Esophagus muscularis mucosa (tissue), 4 donors: ENCODE measurements at places on chromosomes 2 and 18. TPM values are rescaled to one million over a fixed set of nuclear protein-coding genes. Genes with fewer than 3 reads are reported as not detected.
A peak's percentile ranks its signal among the peaks of the same experiment; 100 is the strongest.

DNA sequence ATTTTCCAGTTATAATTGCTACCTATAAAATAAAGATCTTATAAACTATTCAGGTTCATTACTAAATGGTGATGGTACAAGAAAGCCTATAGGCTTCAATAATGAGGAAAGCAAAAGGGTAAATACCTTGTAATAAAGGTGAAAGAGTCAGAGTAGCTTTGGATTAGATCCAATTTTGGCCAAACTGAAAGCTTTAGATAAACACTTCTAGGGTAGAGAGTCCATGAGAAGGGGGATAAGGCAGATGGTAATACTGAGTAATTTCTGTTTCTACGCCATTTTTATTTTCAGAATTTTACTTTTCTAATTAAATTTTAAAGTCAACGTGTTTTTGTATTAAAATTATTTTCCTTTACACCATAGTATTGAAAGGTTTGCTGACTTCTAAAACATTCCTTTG lies 9.4 kb downstream of the CASP8 start:
- no peak overlapping the region for H3K27ac ChIP-seq
- peaks cover 43% of the 10 kb centered on the region for H3K36me3 ChIP-seq
- H3K4me1 ChIP-seq, result no peaks in the 10 kb centered on the region
- H3K4me3 ChIP-seq, result no peak overlapping the region

GRCh38 chr2:208985644-208986043 lies 438.2 kb upstream of the MAP2 start:
- no peak overlapping the region for H3K4me3 ChIP-seq
- no peaks in the 10 kb centered on the region for H3K4me1 ChIP-seq
- no peak for DNase-seq

- H3K36me3 ChIP-seq, result no peaks in the 10 kb centered on the region
- no peak overlapping the region for H3K4me3 ChIP-seq
- H3K27me3 ChIP-seq, result no peaks in the 10 kb centered on the region
- no peak for DNase-seq
Observed at GRCh38 chr2:185014076-185014475, 415.7 kb downstream of the ZNF804A start.

DNA sequence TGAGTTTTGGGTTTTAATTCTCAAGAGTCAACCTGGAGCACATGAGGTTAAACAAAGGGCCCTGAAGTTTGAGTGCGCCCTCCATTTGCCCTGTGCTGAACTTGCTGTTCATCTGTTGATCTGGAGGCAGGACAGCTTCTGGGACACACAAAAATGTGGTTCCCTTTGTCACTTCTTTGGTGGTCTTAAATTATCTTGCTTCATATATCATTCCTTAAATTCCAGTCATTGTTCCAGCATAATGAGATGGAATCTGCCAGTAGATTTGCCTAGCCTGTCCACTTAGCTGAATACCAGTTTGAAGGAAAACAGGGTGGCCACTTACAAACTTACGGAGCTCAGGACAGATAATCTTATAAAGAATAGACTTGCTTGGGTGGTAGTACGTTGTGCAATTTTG lies 916 bp downstream of the CETN1 start:
- DNase-seq, result no peak
- H3K27ac ChIP-seq, result no peak overlapping the region
- no peaks in the 10 kb centered on the region for H3K27me3 ChIP-seq

DNA sequence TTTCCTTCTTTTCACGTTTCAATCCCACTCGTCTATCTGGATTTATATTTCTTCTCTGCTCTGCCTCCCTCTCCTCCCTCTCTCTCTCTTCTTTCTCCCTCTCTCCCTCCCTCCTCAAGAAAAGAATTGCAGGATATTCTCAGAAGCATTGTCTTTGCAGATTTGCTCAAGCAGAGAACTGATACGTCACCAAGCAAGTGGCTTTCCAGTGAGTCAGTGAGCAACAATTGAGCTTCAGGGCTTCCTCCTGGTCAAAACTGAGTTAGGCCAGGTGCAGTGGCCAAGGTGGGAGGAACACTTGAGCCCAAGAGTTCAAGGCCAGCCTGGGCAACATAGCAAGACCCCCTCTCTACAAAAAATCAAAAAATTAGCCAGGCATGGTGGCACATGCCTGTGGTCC lies 151.1 kb downstream of the SMAD2 start:
- H3K4me3 ChIP-seq, result no peak overlapping the region
- DNase-seq, result peak; percentile 57
- H3K27me3 ChIP-seq, result no peaks in the 10 kb centered on the region
- no peaks in the 10 kb centered on the region for H3K4me1 ChIP-seq

HOXD4 gene
- total RNA-seq, result 0.98 TPM
